ENCODE measurements at places on chromosomes 5 and 9.
A peak's percentile ranks its signal among the peaks of the same experiment; 100 is the strongest.

GRCh38 chr9:136626740-136627642 is 35.7 kb upstream of the EGFL7 start:
- no peak for DNase-seq

DNA sequence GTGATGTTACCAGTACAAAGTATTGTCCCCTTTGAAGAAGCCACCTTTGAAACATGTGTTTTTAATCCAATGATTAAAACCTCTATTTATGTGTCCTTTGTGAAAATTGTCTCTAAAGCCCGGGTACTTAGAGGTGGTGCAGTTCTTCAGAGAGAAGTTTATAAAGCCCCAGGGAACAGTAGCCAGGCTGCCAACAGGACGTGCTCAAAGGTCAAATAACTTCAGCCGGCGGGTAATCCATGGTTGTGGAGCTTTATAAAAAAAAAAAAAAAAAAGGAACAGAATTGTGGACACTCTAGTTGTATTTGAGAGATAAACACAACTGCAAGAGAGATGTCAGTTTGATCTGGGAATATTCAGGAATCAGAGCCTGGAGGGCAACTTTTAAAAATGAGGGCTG is 57.9 kb upstream of the CTNND2 start:
- no peak for DNase-seq

DNA sequence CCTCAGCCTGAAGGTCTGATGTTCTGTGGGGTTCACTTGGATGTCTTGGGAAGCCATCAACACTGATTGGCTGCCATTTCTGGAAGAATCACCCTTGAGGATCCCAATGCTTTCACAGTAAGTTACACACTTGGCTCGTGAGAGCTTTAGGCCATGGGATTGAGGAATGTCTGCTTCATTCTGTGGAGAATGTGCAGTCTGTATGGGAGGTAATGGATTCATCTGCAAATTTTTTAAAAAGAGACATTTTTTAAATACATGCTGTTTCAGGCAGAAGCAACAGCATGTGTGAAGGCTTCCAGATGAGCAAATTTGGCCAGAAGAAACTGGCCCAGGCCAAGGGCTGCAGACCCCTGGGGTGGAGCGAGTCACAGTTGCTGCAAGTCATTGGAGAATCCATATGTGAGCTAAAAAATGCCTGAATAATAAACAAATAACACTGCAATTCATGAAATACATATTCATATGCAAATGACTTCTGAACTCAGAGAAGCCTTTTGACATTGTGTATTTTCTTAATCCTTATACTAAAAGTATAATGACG is 146.3 kb upstream of the RASEF start:
- DNase-seq, result no peak

DNA sequence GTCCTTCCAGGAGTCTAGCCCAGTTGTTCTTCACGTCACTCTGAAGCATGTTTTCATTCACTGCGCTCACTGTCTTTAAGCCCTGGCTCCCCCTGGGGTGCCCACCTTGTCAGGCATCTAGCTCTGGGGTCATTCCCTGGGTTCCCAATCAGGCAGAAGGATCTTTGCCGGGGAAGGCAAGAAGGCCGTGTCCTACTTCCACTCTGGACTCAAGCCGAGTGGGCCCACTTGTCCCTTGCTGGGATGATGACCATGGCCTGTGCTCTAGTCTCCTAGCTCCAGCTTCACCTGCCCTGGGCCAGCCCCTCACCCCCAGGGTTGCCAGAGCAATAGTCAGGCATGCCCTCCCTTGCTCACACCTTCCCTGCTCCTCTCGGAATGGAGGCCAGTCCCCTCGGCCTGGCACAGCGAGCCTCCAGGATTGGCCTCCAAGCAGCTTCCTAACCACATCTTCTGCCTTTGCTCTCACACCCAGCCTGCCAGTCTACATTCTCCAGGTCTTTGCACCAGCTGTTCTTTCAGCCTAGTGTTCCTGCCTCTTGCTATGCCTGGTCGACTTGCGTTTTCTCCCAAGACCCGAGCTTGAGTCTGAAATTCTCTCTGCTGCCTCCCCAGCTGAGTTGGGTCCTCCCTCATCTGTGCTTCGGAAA is 32.2 kb upstream of the PSD2 start:
- DNase-seq, result no peak

DNA sequence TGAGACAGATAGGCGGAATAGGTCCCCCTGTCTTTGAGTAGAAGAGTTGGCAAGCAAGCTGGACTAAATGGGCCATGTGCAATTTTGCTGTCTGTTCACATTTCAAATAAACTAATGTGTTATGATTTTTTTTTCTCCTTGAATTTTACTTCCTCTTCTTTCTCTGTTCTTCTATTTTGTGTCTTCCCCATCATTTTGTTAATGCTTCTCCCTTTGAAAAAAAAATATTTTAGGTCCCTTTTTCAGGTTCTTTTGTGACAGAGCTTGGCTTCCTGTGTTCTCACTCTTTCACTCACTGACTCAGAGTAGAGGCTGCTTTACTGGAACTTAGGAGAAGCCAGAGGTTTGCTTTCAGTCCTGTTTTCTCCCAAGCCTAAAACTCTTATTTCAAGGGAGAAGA is 48.1 kb downstream of the PTCD2 start:
- DNase-seq, result no peak

DNA sequence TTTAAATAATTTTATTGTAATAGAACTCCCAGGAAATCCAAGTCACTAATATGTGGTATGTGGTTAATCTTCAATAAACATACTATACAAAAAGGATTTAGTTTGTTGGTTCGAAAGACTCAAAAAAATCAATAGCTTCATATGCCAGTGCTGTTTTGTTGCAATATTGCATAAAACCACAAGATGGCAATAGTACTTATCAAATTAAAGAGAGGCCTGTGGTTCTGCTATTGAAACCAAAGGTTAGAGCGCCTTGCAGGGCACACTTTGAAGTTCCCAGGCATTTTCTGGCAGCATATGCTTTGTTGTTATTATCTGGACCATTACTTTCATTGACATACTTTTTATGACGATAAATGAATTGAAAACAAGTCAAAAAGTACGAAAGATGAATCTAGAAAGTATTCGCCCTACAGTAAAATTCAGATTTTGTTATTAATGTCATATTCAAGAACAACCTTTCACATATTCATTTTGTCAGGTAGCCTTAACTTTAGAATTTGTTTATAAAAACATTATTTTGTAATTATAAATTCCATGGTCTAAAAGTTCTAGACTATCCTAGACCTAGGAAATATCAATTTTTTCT is 316.3 kb downstream of the MCTP1 start:
- DNase-seq, result peak; percentile 82

GRCh38 chr9:134913041-134913712 is 4.5 kb downstream of the FCN1 start:
- no peak for DNase-seq

DNA sequence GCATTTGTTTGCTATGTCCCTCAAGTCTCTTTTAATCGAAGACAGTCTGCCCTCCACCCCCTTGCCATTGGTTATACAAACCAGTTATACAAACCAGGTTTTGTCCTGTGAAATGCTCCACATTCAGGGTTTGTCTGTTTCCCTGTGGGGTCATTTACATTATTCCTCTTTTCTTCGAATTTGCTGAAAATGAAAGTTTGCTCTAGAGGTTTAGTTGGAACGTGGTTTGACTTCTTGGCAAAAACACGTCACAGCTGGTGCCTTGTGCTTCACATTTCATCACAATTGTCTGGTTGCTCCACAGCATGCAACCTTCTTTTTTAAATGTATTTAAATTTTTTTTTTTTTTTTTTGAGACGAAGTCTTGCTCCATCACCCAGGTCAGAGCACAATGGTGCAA is 4.2 kb upstream of the HAVCR2 start:
- DNase-seq, result no peak

DNA sequence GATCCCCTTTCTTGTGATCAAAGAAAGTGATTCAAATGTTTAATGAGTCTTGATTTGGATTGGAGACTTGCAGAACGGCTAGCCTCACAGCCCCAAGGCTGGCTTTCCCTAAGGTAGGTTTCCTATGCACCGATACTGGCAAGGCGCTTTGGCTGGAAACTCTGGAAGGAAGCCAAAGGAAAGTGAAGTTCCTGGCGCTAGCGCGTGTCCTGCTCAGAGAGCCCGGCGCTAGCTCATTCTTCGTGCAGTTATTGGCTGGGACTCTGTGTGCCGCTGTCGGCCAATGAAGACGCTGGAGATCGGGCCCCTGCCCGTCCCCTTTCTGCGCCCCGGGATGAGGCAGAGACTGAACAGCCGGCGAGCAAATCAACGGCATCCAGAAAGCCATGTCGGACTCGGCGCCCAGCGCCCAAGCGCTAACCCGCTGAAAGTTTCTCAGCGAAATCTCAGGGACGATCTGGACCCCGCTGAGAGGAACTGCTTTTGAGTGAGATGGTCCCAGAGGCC is at the start of gene PCDHGC3:
TSS of gene PCDHGC3 (plus strand) at position 342 of the 507 bp plus-strand sequence. CDS start at position 493, 151 bp downstream.
- peak; percentile 78 for DNase-seq

Data from NCI-H2029 treated with DMSO at 0.1 percent for 48 hours (cell line).